ENCODE measurements at places on chromosomes 2 and 18. TPM values are rescaled to one million over a fixed set of nuclear protein-coding genes. Genes with fewer than 3 reads are reported as not detected.
A peak's percentile ranks its signal among the peaks of the same experiment; 100 is the strongest.

GPR35 gene
- polyA plus RNA-seq: 0.27 TPM

ALLC gene
- not detected for polyA plus RNA-seq

DCC gene
- polyA plus RNA-seq: not detected

MC4R gene
- 0.14 TPM for polyA plus RNA-seq

DNAJC5G gene
- polyA plus RNA-seq: not detected

ENOSF1 gene
- polyA plus RNA-seq: 18.0 TPM

ARHGAP28 gene
- polyA plus RNA-seq: 0.20 TPM

GYPC gene
- 45.8 TPM for polyA plus RNA-seq

IL18R1 gene
- 1.1 TPM for polyA plus RNA-seq

- peak; percentile 29 for DNase-seq
These were observed 91.2 kb downstream of the SLC8A1 start for GRCh38 chr2:40360652-40361051.

- no peak for DNase-seq
These were observed 1162.8 kb upstream of the TMEFF2 start for GRCh38 chr2:193357508-193357907.

GRCh38 chr2:233202531-233202944 lies 48.9 kb upstream of the ATG16L1 start:
- no peak for DNase-seq

GRCh38 chr18:45688113-45688512 lies 35.9 kb upstream of the SLC14A1 start:
- DNase-seq: peak; percentile 23

DNA sequence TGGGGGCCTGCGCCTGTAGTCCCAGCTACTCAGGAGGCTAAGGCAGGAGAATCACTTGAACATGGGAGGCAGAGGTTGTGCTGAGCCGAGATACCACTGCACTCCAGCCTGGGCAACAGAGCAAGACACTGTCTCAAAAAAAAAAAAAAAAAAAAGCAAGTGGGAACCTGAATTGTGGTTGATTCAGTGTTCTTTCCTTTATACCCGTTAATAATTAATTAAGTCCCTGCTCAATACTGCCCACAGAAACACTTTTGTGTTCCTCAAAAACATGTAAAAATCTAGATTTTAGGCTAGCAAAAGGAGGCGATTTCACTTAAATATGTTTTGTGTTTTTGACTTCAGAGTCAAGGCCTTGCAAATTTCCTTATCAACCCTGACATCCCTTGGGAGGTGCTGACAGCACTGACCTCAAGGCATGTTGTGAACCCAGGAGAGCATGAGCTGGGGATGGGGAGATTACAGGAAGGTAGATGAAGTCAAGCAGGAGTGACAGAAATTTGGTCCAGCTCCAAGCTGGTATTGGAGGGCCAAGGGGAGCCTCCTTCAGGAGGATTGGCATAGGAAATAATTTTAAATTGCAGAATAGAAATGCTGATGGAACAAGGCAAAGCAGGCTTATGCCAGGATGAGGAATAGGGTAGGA lies 89.0 kb upstream of the PNPT1 start:
- no peak for DNase-seq

DNA sequence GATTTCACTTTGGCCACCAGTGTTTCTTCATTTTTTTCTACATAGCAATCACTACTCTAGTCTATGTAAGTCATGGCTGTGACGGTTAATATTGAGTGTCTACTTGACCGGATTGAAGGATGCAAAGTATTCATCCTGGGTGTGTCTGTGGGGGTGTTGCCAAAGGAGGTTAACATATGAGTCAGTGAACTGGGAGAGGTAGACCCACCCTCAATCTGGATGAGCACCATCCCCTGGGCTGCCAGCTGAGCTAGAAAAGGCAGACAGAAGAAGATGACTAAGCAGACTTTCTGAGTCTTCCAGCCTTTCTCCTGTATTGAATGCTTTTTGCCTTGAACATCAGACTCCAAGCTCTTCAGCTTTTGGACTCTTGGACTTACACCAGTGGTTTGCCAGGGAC lies 265.0 kb upstream of the SLC8A1 start:
- peak; percentile 95 for DNase-seq

DNA sequence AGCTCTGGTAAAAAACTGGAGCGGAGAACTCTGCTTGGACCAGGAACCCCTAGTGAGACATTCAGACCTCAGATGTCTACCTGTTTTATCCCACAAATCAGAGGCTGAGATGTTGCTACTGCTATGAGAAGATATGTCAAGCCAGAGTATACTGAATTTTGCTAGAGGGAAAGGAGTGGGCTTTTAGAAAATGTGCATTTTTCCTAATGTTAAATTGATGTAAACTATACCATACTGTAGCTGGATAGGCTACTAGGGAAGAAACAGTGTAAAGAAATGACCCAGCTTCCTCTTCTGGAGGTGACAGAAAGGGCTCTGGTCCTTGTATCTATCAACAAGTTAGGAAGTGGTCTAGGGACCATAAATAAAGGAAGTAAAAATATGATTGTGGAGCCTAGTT lies 65.0 kb downstream of the SLC39A10 start:
- DNase-seq: no peak

GRCh38 chr18:48780201-48780912 lies 170.4 kb downstream of the SMAD7 start:
- peak; percentile 69 for DNase-seq

DNA sequence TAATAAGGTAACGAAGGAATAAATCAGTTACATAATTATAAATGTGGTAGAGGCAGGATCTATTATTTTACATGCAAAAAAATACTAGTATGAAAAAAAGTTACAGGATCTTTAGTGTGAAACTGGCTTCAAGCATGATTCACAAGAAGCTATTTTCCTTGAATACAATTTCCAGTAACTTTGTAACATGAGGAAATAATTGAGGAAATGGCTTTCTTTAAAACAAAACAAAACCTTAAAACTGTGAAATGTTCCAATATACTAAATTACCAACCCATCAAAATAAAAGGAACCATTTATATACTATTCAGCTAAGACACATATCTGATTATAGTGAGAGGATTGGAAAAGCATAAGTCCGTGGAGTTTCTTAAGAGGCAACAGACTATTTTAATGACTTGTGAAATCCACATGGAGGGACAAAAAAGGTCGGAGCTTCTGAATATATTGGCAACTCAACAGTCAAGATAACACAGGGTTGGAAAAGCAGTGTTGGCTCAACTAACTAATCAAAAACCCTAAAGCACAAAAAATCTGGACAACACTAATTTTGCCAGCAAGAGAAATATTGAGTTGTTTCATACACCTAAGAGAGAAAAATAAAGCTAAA lies 10.6 kb downstream of the IRS1 start:
- peak; percentile 51 for DNase-seq

DNA sequence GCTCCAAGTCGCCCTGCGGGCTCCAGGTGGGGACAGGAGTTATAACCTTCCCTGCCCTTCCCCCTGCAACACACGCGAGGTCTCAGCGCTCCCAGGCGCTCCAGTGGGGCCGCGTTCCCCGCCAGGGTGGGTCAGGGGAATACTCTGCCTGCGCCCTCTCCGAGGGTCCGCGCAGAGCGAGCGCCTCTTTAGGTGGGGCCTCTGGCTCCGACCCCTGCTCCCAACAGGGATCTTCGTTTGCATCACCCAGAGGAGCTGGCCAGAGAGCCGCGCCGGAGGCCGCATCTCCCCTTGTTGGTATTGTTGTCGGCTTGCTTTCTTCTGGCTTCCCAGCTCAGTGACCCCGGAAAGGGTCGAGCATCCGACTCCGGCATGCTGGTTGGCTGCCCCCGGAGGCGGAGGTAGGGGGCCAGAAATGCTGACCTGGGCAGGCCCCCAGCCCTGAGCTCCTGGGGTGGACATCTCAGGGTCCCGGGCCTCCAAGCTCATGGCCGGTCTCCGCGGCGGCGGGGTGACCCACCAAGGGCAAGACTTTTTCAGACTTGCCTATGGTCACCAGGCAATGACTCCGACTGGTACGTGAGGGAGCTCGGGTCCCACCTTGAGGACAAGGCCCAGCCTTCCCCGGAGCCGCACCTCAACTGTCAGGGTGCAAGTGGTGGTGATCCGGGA lies 11.2 kb upstream of the EN1 start:
- no peak for DNase-seq

GRCh38 chr2:114543236-114543766 lies 100.9 kb downstream of the DPP10 start:
- peak; percentile 25 for DNase-seq

DNA sequence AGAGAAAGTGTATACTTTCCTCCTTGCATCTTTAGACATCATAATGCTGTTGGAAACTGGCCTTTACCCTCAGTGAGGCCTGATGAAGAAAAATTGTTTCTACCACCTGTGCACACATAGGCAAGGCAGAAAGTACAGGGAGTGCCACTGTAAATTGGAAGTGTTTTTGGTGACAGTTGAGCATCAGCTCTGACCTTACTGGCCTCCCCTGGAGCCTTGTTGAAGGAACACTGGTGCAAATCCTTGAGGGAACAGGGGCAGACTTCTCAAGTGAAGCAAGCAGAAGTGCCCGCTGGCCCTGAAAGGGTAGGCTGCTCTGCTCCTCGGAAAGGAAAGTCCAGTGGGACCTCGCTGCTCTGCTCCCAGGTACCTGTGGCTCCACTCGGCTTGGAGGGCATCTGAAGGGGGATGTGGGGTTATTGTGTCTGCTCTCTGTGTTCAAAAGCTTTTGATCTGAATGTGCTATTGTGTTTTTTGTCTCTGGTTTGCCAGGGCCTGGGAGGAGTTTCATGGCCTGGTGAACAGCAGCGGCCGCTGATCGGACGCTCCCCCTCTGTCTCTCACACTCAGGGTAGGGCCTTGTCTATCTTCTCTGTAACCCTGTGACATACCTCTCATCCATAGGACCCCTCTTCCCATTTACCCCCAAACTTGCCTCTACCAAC lies 23.4 kb downstream of the EIF4E2 start:
- no peak for DNase-seq

DNA sequence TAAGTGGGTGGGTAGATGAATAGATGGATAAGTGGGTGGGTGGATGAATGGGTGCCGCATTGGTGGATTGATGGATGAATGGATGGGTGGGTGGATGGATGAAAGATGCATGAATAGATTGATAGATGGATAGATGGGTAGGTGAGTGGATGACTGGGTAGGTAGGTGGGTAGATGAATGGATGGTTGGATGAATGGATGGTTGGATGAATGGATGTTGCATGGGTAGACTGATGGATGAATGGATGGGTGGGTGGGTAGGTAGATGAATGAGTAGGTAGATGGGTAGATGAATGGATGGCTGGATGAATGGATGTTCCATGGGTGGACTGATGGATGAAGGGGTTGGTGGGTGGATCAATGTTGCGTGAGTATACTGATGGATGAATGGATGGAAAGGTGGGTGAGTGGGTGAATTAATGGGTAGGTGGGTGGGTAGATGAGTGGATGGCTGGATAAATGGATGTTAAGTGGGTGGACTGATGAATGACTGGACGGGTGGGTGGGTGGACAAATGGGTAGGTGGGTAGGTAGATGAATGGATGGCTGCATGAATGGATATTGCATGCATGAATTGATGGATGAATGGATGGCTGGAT lies 30.5 kb downstream of the ANKMY1 start:
- DNase-seq: no peak

DNA sequence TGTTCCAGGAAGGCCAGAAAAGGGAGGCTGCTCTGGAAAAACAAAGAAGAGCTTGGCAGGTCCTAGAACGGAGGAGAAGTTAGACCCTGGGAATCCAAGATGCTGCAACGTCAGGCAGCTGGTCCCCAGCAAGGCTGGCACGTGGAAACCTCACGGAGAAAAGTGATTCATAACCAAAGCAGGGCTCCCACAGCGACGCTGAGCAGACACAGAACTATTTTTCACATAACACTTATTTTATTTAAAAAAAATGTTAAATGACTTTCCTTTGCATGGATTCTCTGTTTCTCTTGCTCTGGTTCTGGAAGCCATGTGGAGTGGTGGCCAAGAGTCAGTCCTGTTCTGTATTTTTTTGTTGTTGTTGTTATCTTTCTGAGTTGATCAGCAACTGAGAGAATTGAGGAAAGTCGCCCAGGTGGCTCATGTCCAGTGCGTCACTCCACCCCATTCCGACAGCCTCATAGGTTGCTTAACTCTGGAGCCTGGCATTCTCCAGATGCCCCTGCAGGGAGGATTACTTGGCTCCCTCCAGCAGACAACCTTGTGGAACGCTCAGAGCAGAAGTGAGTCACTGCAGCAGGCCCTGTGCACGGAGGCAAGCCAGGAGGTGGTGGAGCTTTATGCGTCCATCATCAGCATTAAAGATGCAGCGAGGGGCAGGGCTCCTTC lies 229.9 kb upstream of the HDAC4 start:
- DNase-seq: peak; percentile 98

DNA sequence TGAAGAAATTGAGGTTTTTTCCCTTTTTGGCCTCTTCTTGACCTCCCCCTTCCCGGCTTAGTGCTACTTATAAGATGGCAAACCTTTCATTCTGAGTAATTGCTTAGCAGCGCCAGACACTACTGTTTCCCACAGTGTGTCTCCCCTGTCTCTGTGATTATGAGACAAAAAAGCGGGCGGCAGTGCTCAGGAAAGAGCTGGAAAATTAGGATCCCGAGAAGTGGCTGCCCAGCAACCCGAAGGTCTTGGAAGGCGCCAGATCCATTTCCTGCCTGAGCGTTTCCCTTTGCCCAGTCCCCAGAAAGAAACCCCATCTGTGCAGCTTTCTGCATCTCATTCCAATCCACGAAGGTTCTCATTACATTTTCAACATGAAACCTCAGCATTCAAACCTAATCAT lies 191.9 kb upstream of the APCDD1 start:
- no peak for DNase-seq

DNA sequence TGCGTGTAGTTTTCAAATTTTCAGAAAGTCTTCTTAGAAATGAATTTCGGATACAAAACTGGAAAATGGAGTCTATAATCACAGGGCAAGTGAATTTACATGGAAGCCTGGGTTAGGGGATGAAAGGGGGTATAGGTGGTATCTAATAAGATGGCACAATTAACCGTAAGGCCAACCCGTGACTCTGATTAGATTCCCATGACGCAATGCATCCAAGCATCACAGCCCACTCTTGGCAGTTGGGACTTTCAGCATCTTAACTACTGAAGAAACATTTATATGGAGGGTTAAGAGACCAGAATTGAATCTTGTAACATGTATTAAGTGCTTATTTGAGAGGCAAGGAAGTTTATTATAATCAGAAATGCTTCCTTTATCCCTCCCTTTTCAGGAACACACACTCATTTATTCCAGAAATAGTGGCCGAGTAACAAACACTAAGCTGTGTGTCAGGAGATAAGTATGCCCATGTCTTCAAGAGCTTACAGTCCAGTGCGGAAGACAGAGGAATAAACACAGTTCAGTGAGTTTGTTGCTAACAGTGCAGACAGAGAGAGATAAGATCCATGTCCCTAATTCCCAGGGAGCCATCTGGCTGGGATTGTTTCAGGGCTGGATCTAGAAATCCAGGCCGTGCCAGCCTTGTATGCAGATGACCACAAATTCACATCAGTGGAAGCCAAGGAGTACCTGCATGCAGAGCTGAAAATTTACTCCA lies 151.2 kb downstream of the ANTXR1 start:
- peak; percentile 91 for DNase-seq

- peak; percentile 49 for DNase-seq
These were observed 274.3 kb upstream of the NRP2 start for GRCh38 chr2:205407984-205408383.
